Erythroblast (primary cell): ENCODE measurements at places on chromosomes 13 and 19.

DNA sequence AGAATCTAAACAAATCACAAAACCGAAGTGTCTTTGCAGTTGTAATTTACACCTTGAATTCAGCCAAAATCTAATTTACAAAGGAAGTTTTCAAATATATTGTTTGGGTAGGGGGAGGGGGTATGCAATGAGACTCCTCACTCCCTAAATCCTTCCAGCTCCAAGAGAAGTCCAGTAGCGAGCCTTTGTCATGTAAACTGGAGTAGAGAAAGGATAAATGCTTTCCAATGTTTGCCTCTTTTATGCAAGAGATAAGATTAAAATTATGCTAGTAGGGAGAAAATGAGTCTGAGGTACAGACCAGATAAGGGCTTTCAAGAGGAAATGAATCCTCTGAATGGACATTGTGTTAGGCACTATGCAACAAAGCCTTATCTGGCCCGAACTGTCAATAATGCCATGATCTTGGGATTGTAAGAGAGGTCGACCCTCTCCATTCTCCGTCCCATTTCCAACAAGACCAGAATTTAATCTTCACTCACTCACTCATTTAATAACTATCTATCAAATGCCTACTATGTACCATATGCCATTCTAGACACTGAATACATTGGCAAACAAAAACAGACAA is 199.2 kb downstream of the LACC1 start:
- no peak for DNase-seq

- DNase-seq = no peak
These were observed 3.1 kb downstream of the SLC25A15 start for GRCh38 chr13:40792284-40793051.

DNA sequence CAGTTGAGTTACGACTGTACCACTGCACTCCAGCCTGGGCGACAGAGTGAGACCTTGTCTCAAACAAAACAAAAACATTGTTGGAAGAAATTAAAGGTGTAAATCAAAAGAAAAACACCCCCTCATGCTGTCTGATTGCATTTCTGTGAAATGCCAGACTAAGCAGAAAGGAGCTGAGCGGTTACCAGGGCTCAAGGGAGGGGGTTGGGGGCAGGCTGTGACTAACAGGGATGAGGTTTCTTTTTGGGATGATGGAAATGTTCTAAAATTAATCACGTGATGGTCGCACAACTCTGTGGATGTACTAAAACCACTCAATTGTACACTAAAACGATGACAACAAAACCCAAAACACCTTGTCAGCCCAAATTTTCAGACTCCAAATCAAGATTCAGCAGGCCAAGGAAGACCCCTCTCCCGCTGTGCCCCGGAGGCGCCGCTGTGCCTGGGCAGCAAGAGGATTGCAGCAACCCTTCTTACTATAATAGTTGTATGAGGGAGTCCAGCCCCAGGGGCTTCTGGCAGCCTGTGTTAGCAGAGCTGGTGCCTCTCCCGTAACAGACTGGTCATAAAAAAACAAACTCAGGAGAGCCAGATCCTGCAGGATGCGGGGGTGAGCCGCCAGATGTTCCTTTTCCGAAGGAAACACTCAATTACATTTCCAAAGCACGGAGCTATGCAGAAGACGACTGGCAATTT is 20.9 kb downstream of the CAPS start:
- no peak for DNase-seq

- no peak for DNase-seq
These were observed 284.2 kb upstream of the DACH1 start for GRCh38 chr13:72151241-72151640.

GRCh38 chr19:17469481-17470067 is 750 bp upstream of the SLC27A1 start:
- peak; percentile 91 for DNase-seq

- DNase-seq = no peak
These were observed 66.5 kb downstream of the CCDC70 start for GRCh38 chr13:51928231-51928630.

DNA sequence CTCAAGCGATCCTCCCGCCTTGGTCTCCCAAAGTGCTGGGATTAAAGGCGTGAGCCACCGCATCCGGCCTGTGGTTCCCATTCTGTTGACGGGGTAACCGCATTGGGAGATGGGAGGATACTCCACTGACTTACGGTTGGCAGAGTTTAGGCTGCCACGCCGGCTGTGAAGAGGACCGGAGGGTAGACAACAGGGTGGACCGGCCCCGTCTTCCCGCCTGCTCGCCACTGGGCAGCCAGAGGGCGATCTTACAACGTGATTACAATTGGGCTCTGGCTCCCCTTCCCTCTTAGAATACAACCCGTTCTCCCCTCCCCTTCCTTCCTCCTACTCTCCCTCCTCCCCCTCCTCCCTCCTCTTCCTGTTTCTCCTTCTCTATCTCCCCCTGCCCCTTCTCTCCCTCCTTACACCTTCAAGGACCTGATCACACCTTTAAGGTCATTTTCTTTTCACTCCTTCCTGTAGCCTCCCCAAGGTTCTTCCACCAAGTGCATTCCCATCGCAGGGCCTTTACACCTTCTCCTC is 957 bp upstream of the CCDC194 start:
- DNase-seq = peak; percentile 70

DNA sequence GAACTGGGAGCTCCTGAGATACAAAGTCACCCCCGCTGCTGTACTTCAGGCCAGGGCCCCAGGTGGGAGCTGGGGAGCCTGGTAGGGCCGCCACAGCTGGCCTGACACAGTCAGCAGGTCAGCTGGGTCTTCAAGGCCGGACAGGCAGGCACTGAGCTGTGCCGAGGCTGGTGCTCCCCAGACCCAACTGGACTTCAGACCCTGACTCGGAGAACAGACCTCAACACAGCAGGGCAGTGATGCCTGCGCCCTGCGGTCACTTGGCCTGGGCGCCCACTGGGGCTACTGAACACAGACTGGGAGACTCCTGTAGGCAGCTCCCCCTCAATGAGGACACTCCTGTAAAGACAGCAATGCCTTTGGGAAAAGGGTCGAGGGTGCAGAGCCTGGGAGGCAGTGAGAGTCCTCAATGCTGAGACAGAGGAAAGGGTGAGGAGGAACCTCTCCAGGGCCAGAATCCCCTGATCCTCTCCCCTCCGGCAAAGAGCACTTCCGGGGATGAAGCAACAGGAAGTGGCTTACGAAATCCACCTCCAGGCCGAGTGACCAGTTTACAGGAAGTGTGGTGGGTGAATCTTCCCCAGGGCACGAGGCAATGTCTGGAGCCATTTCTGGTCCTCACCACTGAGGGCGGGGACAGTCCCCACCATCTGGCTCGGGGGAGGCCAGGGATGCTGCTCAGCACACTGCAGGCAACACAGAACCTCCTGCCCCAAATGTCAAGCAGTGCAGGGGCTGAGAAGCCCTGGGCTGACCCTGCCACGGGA is 40.8 kb upstream of the ISYNA1 start:
- no peak for DNase-seq

DNA sequence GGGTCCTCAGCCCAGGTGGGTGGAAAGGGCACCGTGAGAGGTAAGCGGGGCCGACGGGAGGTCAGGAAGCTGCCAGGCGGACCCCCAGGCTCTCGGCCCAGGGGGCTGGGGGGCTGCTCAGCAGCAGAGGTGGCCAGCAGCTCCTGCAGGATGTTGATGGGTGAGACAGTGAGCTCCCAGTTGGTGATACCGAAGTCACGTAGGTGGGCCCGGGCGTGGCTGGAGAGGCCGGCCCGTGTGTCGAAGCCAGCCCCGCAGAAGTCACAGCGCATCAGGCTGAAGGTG is 13.0 kb downstream of the WIZ start:
- DNase-seq = no peak

GRCh38 chr13:99590519-99591011 is 89.3 kb downstream of the TM9SF2 start:
- DNase-seq = no peak

GRCh38 chr19:18683109-18683957 is at the start of gene CRTC1:
CRTC1 (plus strand) TSS chr19:18683680; CDS start chr19:18683703, 23 bp downstream.
- DNase-seq = peak; percentile 91

GRCh38 chr13:26202365-26202972 is 19.6 kb downstream of the RNF6 start:
- no peak for DNase-seq

- DNase-seq = no peak
These were observed 3.4 kb upstream of the RASAL3 start for GRCh38 chr19:15467734-15468214.

- DNase-seq = no peak
These were observed 14.8 kb downstream of the CEBPG start for GRCh38 chr19:33388231-33388724.

GRCh38 chr13:26626271-26626670 is 68.8 kb downstream of the WASF3 start:
- DNase-seq = no peak

- peak; percentile 71 for DNase-seq
These were observed 306 bp downstream of the ZNF540 start for GRCh38 chr19:37594982-37595382.

DNA sequence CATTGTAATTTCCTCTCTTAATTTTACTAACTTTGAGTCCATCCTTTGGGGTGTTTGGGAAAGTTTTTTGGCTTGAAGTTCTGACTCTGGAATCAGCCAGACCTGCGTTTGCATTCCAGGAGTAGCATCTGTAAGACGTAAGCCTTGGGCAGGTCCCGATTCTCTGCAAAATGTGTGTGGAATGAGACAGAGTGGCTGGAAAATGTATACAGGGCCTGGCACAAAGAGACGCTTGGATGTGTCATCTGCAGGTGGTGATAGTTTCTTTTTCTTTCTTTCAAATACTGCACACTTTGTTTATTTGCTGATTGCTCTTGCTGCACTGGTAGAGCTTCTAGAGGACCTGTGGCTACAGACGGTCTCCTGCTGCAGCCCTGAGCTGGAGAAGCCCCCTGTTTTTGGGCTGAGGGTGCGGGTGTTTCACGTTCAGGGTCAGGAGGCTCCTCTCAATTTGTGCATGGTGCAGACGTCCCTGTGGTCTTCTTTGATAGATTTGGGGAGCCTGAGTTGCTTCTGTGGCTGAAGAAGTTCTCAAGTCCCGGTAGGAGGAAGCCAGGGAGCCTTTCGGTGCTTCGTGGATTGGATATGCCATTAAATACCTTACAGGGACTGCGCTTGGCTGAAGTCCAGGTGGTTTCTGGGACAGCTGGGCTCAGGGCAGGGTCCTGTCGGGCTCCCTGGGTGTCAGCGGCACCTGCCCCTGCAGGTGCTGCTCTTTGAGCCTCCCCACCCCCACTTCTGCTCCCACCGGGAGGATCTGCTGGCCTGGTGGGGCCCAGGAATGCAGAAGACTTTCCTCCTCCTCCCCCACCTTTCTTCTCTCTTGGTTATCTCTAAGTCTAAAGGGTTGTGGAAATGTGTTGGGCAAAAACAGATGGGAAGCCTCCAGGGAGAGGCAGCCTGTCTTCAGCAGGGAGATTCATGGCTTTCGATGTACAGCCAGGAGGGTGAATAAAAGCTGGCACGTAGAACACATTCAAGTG is 44.0 kb upstream of the GAS6 start:
- no peak for DNase-seq

- DNase-seq = no peak
These were observed 435.3 kb downstream of the KLF12 start for GRCh38 chr13:73698859-73699258.

DNA sequence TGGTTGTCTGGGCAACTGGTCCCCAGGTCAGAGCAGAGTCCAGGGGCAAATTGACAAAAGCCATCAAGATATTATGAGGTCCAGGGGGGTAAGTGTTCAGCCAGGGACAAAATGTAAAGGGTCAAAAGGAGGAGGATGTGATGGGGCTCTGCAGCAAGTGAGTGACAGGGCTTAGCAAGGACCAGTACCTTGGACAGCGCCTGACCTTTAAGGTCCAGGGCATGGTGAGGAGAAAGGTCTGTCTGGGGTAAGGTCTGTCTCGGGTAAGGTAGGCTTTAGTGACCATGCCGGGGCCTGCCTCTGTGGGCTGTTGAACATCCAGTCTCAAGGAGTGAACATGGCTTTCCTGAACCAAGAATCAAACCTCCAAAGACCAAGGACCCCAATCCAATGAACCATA is 6.3 kb upstream of the ZNF358 start:
- DNase-seq = peak; percentile 60

GRCh38 chr19:42233106-42233505 is 9.3 kb downstream of the GSK3A start:
- DNase-seq = no peak

- peak; percentile 58 for DNase-seq
These were observed 586 bp downstream of the MRI1 start for GRCh38 chr19:13764821-13765394.

GRCh38 chr13:110259651-110260050 is 47.3 kb downstream of the COL4A1 start:
- DNase-seq = no peak

- no peak for DNase-seq
These were observed 203.5 kb upstream of the UBL3 start for GRCh38 chr13:30053939-30054338.

DNA sequence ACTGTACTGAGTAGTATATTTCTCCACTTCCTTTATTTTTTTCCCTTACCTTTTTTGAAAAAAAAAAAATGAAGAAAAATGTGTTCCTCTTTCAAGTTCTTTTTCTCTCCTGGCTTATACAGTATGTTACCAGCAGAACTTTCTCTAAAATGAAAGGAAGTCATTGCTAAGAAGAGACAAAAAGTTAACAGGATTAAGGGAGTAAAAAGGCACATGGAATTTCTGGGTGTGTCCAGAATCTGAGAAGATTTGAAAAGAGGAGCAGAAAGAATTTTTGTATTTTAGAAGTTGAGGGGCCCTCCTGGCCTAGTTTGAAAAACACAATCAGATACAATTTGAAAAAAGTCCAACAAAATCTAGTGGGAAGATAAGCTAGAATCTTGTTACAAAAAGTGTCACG is 21.0 kb upstream of the TRIM13 start:
- DNase-seq = no peak

- DNase-seq = no peak
These were observed 709.0 kb upstream of the ARGLU1 start for GRCh38 chr13:107276936-107277335.

DNA sequence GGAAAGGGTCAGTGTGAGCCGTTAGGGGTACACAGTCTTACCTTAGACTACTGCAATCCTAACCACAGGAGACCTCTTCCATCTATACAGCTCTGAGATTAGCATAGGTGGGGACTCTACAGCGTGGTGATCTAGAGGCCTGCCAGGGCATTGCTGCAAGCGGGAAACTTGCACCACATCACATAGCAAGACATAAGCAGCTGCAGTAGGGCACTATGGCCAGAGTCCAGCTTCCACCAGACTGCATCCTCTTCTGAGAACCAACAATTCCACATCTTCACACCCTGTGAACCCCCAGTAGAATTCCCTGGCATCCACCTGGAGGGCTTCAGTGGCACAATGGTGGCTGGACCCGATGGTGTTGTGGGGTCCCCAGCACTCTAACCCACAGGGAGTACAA is 1564.3 kb upstream of the PRR20A start:
- no peak for DNase-seq

- no peak for DNase-seq
These were observed at the start of gene SULT2B1 for GRCh38 chr19:48551437-48552302. SULT2B1 (plus strand) TSS chr19:48552172; CDS start chr19:48552253, 81 bp downstream.
